NCI-H1092 treated with DMSO at 0.1 percent for 48 hours (cell line): ENCODE measurements at places on chromosomes 5 and 9.

GRCh38 chr9:132584601-132585560 lies 2.5 kb downstream of the BARHL1 start:
- DNase-seq = no peak

DNA sequence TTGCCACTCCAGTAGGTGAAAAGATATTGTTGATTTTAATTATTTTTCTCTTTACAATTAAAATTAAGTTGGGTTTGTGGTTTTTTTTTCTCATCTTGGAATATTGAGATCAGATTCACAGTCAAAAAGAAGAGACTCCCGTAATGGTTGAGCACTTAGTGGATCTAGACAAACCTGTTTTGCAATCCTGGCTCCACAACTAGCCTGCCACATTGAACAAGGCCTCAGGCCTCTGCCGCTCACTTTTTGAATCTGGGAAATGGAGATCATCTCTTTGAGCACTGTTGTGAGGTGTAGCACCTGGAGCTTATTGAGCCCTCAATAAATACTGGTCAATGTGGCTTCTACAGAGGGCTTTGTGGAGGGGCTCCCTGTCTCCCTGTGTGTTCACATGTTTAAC lies 37.1 kb upstream of the RARS1 start:
- DNase-seq = no peak

- DNase-seq = no peak
Observed at GRCh38 chr5:172939071-172939470, 20.2 kb upstream of the RPL26L1 start.

DNA sequence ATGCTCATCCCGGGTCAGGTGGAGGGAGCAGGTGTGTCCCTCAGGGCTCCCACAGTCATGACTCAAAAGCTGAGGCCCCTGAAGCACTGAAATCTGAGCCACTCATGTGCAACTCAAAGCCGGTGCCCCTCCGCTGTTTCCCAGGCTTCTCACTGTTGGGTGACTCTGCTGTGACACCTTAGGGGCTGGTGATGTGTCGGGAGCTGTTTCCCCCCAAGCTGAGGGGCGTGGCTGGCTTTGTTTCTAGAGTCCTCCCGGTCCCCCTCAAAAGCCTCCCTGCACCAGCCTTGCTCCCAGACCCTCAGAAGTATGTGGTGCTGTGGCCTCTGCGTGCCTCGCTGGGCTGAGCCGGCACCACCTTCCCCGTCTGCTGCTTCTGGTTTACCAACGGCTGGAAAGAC lies 39.7 kb downstream of the PLPP7 start:
- no peak for DNase-seq

GRCh38 chr9:137432687-137433348 lies 8.3 kb downstream of the ENTPD8 start:
- DNase-seq = no peak

GRCh38 chr9:27338527-27338903 lies 41.6 kb upstream of the EQTN start:
- DNase-seq = no peak

- DNase-seq = peak; percentile 9
Observed at GRCh38 chr5:74342948-74343682, 297.4 kb downstream of the ENC1 start.

- DNase-seq = no peak
Observed at GRCh38 chr9:72863456-72864094, 89.3 kb downstream of the ALDH1A1 start.

GRCh38 chr5:176739461-176740051 lies 70.8 kb upstream of the UNC5A start:
- peak; percentile 91 for DNase-seq

DNA sequence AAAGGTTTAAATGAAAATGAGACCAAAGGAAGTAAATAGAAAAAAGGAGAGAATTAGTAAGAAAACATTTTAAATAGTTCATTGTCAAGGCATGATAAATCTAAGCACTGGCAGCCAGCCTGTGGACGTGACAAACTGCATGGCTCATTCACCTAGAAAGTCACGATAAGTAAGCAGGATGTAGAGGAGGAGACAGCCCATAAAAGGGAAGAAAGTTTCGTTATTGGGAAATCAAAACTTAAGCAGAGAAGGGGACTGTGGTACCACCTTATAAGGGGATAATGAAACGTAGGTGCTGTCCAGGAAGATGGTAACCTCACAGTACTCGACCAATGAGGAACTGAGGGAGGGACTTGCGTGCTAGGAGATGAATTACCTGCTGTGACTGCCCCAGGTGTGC lies 494.5 kb upstream of the GRAMD2B start:
- no peak for DNase-seq

GRCh38 chr9:31389075-31389474 lies 995.4 kb upstream of the ACO1 start:
- DNase-seq = no peak
